ENCODE measurements at places on chromosomes 3 and 15.

DNA sequence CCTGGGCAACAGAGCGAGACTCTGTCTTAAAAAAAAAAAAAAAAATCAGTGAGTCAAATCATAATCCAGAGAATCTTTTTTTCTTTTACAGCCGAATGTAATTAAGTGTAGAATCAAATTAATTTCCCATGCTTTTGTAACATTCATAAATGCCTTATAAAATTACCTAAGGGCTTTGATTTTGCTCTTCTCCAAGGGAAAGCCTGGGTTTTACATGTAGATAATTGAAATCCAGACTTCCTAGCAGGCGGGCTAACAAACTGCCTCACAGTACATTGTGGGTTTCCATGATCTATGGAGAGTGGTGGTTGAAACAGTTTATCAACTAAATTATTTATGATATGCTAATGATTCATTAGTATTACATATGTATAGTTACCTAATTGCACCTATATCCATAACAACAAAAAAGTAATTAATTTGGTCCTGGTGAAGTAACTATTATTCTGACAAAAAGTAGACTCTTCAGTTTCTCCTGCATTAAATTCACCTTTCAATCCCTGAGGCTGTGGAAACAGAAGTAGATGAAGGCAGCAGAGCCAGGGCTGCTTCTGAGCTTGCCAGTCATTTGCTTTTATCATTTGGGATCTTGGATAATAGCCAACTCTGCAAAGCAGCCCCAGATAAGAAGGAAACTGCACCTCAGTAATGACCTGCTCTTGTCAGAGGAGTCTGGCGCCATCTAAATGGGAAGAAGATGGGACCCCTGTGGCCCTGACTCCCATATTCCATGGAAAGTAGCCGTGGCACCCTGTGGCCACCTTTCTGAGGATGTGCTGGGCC lies 9.5 kb downstream of the CCR9 start:
- DNase-seq = no peak

- DNase-seq = no peak
Observed at GRCh38 chr15:40146037-40146436, 14.8 kb upstream of the BUB1B start.

DNA sequence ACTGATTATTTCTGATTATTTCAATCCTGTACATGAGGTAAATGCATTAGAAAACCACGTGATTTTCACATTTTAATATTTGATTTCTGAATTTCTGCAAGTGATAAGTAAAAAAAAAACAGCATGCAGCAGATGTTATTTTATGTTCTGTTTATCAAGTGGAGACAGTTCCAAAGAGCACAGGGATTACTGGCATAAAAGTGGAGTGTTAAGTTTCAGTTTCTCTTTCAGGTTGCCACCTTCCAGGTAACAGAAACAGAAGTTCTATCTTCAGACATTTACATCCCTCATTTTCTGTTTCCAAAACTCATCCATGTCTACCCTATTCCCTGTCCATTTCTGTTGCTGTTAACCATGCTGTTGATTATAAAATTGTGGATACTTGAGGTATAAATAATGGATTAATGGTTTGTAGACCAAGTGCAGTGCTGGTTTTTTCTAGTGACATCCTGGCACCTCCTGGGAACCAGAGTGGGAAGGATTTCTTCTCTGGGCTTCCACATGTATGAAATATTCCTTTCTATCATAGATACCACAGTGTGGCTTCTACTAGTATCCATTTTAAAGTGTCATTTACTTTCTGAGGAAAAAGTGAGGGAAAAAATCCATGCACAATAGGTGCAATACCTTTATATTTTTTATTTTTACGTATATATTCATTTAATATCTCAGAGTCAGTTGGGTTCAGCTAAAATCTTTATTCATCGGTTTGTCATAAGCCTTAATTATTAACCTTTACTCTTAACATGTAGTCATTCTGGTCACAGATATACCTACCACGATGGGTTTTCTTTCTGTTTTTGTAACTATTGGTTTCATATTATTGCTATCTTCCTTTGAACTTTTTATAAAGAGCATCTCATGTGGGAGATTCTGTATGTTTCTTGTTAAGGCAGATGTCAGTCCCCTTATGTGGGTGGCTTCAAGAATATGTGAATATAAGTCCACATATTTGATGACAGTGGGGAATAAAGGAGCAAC lies 1010.0 kb downstream of the SQOR start:
- DNase-seq = no peak

DNA sequence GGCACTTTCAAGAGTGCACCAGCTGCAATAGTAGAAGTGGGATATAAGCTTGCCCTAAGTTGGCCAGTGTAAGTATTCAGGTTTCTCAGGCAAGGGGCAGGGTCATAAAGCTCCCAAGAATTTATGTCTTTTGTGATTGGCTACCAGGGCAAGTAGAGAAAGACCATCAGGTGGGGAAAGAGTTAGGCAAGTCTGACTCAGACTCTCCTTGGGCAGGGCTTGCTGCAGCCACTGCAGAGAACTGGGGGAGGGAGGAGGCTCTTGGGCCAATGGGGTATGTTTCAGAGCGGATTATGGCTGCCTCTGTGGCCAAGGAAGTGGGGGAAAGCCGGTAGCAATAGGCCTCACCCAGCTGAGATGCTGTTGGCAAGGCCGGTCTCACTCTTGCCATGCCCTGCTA lies 44.6 kb upstream of the SLC25A36 start:
- no peak for DNase-seq

- DNase-seq = no peak
Observed at GRCh38 chr15:48250640-48251076, 44.6 kb downstream of the SLC12A1 start.

DNA sequence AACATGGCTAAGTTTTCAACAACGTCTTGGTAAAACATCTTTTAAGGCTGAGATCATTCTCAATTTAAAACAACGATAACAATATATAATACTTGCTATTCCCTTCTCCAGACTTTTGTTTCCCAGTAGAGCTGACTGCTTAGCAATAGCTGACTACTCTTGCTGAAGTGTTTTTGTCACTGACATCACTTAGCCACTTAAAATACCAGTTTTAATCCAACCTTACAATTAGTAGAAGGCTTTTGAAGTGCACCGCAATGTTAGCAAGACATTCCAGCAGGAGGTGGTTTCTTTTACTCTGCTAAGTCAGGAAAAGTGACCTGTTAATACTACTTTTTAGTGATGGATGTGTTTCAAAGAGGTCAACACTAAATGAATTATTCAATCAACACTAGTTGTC lies 28.7 kb upstream of the GBE1 start:
- no peak for DNase-seq

DNA sequence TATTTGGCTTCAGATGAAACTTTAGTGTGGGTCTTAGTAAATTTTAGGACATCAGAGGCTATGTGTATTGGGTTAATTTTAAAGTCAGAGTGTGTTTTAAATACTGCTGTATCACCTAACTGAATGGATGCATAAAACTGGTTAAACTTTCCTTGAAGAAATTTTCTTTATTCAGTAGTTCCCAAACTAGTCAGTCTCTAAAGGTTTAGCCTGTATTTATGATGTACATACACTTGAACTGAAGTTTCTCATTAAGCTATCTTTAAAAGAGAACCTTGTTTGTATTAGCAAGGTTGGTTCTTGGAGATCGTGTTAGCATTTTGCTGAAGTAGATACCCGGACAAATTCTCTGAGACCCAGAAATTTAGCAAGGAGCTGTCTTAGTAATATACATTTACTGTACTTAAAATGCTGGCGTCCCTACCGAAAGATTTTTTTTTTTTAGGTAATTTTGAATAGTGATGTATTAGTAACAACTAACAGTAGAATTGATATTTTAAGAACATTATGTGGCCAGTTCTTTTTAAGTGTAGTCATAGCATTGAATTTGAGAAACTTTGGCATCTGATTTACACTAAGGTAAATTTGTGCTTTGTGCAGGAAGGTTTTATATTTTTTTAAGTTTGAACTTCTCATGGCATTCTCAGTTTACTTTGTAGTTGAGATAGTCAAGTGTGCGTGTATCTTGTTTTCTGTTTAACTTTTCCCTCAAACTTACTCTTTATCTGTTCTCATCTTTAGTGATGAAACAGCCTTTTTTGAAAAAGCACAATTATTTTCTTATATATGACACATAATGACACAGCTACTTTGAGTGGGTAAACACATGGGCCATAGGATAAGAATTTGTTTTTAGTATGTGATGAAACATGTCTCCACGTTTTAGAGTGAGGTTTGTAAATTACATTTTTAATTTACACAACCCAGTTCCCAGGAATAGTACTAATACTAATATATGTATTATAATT lies 2.9 kb downstream of the DIPK2A start:
- DNase-seq = no peak

DNA sequence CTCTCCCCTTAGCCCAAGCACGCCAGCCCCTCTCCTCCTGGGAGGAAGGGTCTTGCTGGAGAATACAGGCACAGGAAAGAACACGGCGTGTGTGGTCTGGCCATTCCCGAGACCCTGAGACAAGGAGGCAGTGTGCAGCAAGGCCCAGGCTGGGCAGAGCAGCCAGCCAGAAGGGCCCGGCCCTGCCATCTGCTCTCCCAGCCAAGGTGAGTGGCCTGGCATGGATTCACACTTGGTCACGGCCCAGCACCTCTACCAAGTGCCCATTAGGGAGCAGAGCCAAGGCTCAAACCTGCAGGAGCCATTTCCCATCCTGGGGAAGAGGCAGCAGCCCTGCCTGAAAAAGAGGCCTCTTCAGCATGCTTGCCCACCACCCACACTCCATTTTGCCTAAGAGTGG lies 28.6 kb downstream of the MEGF11 start:
- DNase-seq = no peak
